ENCODE measurements at places on chromosomes 4 and X.

- DNase-seq = no peak
Observed at GRCh38 chrX:69286565-69286906, 121.3 kb upstream of the PJA1 start.

DNA sequence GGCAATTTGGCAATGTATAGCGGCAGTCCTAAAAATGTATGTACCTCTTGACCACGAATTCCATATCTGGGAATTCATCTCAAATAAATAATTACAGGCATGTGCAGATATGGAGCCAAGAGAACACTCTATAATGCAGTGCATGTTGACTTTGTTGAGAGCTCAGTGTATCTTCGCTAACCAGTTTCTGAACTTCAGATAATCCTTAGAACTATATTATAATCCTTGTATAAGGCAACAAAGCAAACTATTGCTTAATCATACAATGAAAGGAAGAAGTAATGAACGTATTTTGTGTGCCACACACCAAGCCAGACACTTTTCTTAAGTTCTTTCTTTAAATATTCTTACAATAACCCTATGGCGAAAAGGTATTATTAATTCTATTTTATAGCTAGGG is 168.5 kb downstream of the SMIM20 start:
- DNase-seq = no peak

DNA sequence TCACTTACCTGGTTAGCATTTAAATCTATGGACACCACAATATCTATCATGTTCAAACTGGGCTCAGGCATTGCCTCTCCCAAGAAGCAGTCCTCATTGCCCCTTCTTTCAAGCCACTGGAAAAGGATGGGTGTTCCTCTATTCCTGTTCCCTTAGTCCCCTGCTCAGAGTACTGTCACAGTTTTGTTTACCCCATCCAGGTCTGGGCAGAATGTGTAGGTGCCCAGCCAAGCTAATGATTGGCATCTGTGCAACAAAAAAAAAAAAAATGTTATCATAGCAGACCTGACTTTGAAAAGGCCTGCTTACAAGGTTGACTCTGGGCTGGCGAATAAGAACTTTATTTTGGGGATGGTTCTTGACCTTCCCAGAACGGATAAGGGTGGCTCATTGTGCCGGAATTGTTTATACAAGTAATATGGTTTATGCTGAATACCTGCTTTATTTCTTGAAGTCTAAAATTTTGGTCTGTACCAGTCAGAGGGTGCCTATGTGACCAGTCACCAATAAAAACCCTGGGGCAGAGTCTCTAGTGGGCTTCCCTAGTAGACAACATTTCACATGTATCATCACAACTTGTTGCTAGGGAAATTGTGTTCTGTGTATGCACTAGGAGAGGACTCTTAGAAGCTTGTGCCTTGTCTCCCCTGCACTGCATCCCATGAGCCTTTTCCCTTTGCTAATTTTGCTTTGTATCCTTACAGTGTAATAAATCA is 47.9 kb downstream of the JADE3 start:
- DNase-seq = no peak

- DNase-seq = no peak
Observed at GRCh38 chrX:108947205-108947604, 210.8 kb upstream of the IRS4 start.
